ENCODE measurements at places on chromosomes 12 and 14. TPM values are rescaled to one million over a fixed set of nuclear protein-coding genes. Genes with fewer than 3 reads are reported as not detected.

GRCh38 chr14:35553808-35554207, 19.8 kb downstream of the INSM2 start:
- no peak for DNase-seq

- DNase-seq: peak; percentile 38
Measured at GRCh38 chr12:40158592-40159111, 52.8 kb upstream of the SLC2A13 start.

Gene MYL6B
- total RNA-seq: 334 TPM

Gene GDF3
- not detected for total RNA-seq

Gene FAM161B
- 6.8 TPM for total RNA-seq

DNA sequence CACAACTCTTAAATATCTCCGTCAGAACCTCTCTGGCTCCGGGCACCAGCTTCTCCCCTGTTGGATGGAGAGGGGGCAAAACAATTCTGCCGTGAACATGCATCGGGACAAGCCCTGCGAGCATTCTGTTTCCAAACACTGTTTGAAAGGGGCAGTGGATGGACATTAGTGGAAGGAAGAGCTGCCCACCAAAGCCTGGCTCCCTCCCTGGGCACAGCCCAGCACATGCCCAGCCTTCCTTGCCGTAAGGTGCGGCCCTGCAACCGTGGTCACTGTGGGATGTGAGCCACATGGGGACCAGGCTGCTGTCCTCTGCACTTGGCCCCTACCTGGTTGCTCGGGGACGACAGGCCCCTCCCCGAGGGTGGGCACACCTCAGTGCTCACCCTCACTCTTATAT, 54.0 kb downstream of the TRAFD1 start:
- no peak for DNase-seq

DNA sequence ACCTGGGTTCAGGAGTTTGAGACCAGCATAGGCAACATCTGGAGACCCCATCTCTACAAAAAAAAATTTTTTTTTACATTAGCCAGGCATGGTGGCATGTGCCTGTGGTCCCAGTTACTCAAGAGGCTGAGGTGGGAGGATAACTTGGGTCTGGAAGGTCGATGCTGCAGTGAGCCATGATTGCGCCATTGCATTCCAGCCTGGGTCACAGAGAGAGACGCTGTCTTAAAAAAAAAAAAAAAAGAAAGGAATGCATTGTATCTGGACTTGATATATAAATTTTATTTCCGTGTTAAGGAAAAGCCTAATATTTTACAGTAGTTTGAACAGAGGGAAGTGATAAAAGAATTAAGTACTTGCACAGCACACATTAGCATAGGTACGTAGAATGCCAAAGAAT, 97.2 kb downstream of the ZC3H14 start:
- DNase-seq: no peak

- no peak for DNase-seq
Measured at GRCh38 chr12:97169889-97170567, 263.0 kb downstream of the NEDD1 start.

Gene CLEC1B
- total RNA-seq: not detected

GRCh38 chr12:72269491-72269890, 2.7 kb upstream of the TRHDE start:
- no peak for DNase-seq

Gene ACADS
- total RNA-seq: 166 TPM

- no peak for DNase-seq
Measured at GRCh38 chr12:122874081-122874480, 21.8 kb downstream of the VPS37B start.

GRCh38 chr12:13913371-13913770, 68.0 kb downstream of the GRIN2B start:
- no peak for DNase-seq

Gene FGD6
- total RNA-seq: 4.8 TPM

Gene NTF3
- 0.23 TPM for total RNA-seq

DNA sequence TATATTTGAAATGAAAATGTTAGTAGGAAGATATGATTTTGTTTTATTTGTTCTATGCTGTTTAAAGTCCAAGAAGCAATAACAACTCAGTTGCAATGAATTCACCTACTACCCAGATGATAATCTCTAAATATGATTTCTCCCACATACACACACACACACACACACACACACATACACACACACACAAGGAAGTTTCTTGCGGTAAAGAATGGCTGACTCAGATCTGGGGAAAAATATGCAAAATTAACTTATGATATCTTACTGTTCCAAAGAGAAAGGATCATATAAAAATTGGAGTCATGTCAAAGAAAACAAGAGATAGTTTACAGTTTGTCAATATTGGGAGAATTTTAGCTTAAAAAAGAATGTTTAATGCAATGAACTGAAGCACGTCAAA, 456.7 kb downstream of the SLC16A7 start:
- no peak for DNase-seq

DNA sequence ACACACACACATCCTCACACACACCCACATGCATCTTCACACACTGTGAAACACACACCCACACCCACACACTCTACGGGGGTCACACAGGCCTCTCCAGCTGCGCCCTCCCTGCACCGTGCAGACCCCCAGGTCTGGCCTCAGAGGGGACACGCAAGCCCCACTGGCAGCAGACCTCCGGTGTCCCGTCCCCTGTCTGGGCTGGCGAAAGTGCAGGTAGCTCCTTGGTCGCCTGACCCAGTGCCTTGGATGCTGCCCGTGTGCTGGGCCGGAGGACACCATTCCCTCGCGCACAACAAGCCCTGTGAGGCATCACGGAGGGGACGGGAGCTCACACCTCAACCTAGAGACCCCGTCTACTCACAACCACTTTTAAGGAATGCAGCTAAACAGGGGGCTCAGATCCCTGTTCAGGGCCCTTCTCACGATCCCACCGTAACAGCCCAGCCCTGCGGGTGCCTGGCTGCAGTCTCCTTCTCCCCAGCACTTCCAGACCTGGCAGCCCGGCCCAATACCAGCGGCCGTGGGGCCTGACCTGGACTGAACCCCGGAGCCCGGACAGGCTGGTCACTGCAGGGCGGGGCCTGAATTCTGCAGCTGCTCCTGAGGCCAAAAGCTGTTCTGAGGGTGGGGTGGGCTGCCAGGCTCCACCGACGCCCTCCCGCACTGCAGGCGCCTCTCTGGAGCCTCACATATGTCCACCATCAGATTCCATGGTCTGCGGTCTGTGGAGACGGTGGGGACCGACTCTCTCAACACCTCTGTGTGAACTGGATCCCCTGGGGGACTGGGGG, 42.1 kb upstream of the FZD10 start:
- DNase-seq: no peak

DNA sequence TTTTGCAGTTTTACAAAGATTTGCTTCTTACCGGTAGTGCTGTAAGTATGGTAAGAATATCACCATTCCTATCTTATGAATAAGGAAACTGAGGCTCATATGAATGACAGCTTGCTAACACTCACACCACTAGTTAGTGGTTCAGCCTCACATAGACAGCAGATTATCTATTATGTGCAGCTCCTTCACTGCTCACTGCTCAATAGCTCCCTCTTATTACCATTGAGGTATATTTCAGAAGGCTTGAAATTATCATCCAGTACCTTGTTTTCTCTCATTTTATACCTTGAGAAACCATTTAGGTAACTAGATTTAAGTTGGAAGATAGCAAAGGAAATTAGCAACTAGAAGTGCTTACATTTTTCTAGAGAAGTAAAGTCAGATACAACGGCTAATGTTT, 15.5 kb downstream of the RIC8B start:
- DNase-seq: no peak

Gene MANSC1
- total RNA-seq: 4.2 TPM

DNA sequence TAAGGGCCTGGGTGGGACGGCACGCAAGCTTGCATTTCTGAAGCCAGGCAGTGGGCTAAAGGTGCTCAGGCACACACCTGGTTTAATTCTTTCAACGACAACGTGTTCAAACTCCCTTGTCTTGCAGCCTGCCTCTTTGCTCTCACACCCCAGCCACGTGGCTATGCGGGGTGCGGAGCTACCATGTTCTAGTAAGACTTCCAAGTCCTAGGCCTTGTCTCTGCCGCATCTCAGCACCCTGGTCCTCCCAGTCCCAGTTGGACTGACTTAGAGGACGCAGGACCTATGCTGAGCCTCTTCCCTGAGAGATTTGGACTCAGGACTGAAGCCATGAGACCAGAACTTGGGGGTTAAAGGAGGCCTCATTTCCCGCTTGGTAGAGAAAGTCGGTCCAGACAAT, 62.2 kb downstream of the CLMN start:
- no peak for DNase-seq

- no peak for DNase-seq
Measured at GRCh38 chr14:94522115-94522724, 13.0 kb upstream of the SERPINA12 start.

Gene NRXN3
- total RNA-seq: 0.04 TPM

GRCh38 chr12:3931776-3932175, 58.6 kb upstream of the PARP11 start:
- DNase-seq: no peak

Gene POC1B
- total RNA-seq: 8.0 TPM

DNA sequence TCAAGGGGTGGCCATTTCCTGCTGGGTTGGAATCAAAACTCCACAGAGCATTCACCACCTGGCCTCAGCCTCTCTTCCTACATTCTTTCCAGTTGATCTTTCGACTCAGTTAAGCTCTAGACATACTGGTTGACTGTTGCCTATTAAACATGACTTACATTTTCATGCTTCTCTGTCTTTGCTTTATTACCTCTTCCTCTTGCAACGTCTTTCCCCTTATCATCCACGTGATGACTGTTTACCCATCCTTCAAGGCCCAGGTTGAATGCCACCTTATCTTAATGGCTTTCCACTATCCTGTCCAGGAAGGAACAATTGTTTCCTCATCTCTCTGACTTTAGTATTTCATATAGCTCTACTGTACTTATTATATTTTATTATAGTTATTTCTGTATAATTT, 24.4 kb upstream of the CCDC175 start:
- no peak for DNase-seq

Gene SLCO1B1
- 0.16 TPM for total RNA-seq

Gene TMEM30B
- 1.00 TPM for total RNA-seq

- no peak for DNase-seq
Measured at GRCh38 chr12:88258396-88258795, 116.3 kb downstream of the TMTC3 start.

Gene ISCA2
- total RNA-seq: 11.6 TPM

GRCh38 chr12:94498698-94499097, 39.0 kb upstream of the CEP83 start:
- DNase-seq: no peak

Gene TXNRD1
- total RNA-seq: 117 TPM

GRCh38 chr12:47896633-47897032, 8.2 kb downstream of the VDR start:
- no peak for DNase-seq

GRCh38 chr12:104371043-104371870, 67.7 kb downstream of the EID3 start:
- DNase-seq: no peak

DNA sequence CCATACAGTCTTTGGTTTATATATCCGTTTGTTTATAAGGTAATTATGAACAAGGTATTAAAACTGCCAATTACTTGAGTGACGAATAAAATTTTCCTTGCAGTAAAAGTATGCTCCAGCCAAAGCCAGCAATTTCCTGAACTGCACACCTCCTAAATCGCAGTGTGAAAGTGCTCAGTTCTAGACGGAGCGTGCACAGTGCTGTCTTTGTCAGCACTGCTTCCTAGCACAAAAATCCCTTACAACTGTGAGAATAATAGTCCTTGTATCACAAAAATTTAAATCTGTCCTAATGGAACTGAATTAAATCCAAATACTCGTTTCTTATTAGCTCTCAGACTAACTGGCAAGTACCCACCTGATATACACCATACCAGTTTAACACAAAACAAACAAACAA, 26.3 kb downstream of the LRIG3 start:
- DNase-seq: no peak

GRCh38 chr12:132043216-132043615, 93.5 kb downstream of the EP400 start:
- DNase-seq: no peak

GRCh38 chr14:50657753-50658152, 10.4 kb downstream of the SAV1 start:
- no peak for DNase-seq

- DNase-seq: no peak
Measured at GRCh38 chr12:91651728-91652127, 469.1 kb upstream of the DCN start.

DNA sequence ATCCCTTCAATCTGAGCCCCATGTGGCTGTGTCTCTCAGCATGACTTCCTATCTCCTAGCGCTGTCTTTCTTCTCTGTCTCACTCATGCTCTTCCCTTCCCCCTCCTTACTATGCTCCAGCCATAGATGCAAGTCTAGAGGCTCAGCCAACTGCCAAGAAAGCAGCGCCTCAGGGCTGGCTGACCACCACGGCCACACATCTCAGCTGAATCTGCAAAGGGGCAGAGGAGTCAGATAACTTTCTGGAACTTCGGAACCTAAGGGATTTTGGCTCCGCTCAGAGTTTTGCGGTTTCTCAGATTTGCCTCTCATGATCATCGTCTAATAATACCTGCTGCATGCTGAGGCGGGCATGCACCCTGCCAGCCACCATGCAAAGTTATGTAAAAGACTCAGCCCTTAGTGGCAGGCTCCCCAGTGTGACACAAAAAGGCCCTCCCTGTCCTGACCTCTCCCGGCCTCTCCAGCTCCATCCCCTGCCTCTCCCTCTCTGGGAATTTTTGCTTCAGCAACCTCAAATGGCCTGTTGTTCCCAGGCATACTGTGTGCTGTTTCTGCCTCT, 5.0 kb upstream of the FGF6 start:
- peak; percentile 95 for DNase-seq

DNA sequence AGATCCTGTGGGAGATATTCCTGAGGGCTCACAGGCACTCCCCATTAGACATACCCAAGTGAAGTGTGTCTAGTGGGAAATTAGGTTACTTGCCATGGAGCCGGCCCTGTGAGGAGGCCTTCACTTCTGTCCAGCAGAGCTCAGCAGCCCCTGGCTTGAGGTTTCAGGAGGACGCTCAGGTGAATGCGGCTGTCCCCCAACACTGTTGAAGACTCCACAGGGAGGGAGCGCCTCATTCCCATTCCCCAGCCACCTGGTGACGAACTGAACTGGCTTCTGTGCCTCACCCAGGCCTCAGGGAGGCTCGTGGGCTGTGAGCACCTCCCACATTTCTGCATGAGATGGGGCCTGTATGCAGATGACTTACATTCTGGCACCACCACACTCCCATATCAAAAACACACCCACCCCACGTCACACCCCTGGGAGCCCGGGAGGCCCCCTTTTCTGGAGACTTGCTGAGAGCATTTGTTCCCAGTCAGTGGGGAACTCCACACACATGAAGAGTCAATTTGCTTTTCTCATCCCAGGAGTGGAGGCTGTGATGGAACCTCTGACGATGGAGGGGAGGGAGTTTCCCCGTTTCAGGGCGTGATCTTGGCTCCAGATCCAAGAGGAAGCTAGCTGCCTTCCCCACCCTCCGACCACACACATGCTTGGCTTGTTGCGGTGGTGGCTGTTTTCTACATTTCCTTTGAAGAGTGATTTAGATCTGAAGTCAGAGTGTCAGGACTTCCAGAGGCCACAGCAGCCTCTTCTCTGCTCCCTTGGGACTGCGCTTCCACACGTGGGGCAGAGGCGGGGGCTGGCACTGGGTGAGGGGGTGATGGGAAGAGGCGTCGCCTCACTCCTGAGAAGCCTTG, 120.7 kb downstream of the ADGRD1 start:
- no peak for DNase-seq

All from gastrocnemius medialis (tissue), 4 donors.